Calu3 (cell line): ENCODE measurements at places on chromosomes 1 and 21. TPM values are rescaled to one million over a fixed set of nuclear protein-coding genes. Genes with fewer than 3 reads are reported as not detected.
A peak's percentile ranks its signal among the peaks of the same experiment; 100 is the strongest.

Gene LAMC1
- 368 and 579 TPM in 2 replicates for total RNA-seq

Gene IRF6
- total RNA-seq = 44.1 and 51.2 TPM in 2 replicates

Gene CFAP107
- total RNA-seq = not detected in 2 replicates

Gene PTPN14
- total RNA-seq = 72.4 and 77.4 TPM in 2 replicates

Gene HSPB7
- total RNA-seq = not detected in 2 replicates

Gene UBE2Q1
- 96.7 and 108 TPM in 2 replicates for total RNA-seq

- DNase-seq = peak; percentile 83
These were observed 24.1 kb downstream of the ETNK2 start for GRCh38 chr1:204127597-204128242.

- no peak for DNase-seq
These were observed 87.9 kb downstream of the VAV3 start for GRCh38 chr1:107877092-107877491.

DNA sequence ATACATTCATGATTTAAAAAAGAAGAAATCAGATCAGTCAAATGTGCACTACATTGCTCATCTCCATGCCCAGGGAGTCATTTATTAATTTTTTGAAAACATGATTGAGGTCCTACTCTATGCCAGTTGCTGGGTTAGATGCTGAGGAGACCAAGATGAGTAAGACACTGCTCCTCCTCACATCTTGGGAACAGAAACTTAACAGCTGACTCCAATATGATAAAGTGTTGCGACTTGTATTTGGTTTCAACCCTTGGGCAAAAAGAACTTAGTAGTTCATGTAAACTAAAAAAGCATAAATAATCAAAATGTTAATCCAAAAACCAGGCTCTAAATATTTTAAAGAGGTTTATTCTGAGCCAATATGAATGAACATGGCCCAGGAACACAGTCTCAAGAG is 56.9 kb downstream of the OPTC start:
- DNase-seq = no peak

DNA sequence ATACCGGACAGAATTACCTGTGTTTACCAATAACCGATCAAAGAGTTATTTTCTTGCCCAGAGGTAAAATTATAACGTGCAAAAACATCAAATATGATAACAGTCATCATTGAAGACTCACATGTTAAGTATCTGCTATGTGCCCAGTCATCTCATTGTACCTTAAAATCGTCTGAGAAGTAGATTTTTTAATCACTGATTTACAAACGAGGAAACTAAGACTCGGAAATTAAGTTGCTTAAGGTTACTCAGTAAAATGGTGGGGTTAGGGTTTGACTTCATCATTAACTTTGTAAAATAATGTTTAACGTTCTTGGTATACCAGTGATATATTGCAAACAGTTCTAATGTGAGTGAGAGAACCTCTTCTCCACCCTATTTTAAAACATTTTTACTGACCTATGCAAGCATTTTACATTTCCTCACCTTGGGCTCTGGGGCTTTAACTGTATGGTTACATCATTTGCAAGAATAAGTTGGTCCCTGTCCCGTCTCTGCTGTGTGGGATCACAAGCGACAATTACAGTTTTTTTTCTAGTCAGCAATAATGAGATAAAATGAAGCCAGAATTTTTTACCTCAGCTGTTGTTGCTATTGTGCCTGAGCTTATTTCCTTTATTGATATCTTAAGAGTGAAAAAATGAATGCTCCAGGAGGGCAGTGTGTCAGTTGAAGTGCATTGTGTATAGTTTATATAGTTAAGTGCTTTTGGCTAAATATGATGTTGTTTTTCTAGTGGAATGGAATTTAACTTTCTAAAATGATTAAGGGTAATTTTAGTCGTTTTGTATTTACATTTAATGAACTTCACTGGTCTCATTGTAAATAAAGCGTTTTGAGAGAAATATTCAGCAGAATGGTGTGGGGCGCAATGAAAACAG is 2.7 kb downstream of the RPRD2 start:
- no peak for DNase-seq

DNA sequence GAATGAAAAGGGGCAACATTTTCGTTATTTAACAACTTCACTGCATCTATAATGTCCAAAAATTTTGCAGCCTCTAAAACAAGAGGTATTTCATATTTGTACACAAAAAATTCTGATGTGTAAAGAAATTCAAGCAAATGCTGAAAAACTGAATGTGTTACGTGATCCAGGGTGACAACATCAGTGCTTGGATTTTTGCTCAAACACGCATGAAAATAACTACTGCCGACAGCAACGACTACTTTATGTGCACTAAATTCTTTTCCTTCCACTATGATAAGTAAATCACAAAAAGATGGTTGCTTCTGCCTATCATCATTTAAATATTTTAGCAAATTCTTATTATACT is 53.4 kb upstream of the ASPM start:
- DNase-seq = no peak

DNA sequence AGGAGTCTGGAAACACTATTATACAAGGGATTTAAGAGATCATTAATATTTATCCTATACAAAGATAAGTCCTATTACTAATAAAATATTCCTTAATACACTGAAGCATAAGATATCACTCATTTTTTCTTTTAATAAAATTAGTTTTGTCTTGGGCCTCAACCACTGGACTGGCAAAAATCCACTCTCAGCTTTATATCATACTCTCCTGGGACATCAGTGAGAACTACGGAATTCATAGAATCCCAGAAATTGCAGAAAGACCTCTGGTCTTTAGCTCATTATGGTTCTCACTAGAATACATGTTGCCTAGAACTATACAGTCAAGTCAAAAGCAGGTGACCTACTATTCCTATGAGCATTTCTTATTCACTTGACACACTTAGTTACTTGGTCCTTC is 285.0 kb downstream of the LRRC40 start:
- DNase-seq = no peak
